Mesothelial cell of epicardium (in vitro differentiated cells): ENCODE measurements at places on chromosomes 2 and 18. TPM values are rescaled to one million over a fixed set of nuclear protein-coding genes. Genes with fewer than 3 reads are reported as not detected.

DNA sequence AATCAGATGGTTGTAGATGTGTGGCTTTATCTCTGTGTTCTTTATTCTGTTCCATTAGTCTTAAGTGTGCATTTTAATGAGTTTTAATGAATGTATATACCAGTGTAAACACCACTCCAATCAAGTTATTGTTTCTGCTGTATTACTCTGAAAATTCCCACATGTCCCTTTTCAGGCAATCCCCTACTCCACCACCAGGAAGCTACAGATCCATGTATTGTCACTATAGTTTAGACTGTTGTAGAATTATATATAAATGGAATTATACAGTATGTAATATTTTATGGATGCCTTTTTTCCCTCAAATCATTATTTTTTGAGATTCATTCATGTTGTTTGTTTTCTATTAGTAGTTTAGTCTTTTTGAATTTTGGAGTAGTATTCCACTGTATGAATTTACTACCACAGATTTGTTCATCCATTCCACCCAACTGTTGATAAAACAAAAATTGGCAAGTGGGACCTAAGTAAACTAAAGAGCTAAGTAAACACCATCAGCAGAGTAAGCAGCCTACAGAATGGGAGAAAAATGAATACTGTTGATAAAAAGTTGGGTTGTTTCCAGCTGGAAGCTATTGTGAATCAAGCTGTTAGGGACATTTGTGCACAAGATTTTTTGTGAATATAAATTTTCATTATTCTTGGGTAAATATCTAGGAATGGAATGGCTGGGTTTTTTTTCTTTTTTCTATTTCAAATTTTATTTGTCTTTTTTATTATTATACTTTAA lies 262.0 kb downstream of the CAMKMT start:
- no peak for DNase-seq

The POTEI gene
- 7.0 to 7.3 TPM (median 7.1 TPM) in 3 replicates for total RNA-seq

The RAPGEF4 gene
- 18.0 to 24.7 TPM (median 24.5 TPM) in 3 replicates for total RNA-seq

DNA sequence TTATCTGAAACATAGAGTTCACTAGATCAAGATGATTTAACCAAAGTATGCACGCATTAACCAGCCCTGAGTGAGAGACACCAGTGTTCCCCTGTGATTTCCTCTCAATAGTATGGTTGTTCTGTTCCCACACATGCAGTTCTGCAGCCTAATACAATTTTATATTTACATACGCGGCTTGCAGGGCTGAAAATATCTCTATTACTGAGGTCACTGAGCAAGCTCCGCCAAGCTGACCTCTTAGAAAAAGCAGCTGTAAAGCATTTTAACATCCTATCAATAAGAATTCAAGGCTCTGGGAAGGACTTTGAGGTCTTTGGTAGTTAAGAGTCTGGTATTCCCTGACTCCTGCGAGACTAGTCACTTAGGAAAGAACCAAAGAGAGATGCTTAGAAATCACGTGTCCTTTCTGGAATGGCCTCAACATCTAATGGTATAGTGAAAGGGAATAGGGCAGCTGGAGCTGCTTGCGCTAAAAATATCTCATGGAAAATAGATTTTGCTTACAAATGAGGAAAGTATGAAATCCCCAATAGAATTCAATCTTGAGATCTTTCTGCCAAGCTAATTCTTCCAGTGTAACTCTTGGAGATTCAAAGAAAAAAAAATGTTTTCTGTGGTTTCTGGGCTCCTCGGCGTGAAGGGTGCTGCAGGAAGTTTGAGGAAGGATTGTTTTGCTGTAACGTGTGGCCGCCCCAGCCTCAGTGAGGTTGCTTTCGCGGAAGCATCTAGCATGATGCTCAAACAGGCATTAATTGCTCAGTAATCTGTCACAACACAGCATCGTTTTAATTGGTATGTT lies 59.2 kb downstream of the DOCK10 start:
- no peak for DNase-seq

DNA sequence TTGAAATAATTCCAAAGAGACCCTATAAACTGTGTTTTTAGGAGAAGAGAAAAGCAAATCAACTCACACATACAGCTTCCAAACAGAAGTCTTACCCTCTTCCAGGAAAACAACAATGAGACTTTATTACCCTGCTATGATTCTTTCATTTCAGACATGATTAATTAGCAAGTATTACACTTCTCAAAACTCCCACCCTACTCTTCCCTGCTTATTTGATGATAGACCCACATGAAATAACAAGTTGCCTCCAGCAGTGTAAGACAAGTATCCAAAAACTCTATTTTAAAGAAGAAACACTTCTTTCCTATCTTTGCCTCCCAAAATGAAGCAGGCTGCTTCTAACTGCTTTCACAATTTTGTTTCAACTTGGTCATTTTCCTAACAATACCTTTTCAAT lies 4.1 kb downstream of the FIGN start:
- DNase-seq: no peak
